ENCODE measurements at places on chromosomes 5 and 9.

DNA sequence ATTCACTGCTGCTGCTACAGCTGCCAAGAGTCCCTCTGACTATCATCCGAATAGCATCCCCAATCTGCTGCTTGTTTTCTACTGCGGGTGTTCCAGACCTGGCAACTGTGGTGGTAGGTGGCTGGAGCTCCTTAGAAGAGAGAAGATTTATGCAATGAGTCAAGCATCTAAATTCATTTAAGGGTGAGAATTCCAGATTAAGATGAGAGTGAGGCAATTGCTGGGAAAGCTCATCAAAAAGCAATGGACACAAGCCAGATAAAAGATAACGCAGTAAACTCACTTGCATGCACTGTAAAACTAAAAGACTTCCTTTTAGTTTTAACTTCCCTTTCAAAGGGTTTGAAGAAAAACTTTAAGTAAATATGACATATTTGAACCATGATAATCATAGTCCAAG lies 3.9 kb downstream of the PLK2 start:
- DNase-seq, result no peak

DNA sequence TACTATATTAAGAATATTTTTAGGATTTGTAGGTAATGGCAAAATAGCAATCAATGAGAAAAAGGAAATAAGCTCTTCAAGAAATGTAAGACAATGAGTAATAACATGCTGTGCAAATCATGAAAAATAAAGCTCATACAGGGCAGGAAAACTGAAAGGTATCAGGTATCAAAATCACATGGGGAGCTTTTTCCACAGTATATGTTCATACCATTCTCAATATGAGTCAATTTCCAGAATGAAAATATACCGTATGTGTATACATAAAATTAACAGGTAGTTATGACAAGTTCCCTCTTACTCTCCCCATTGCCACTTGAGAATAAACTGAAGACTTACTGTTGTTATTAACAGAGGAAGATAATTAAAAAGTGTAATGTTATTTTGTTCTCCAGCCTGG lies 35.9 kb downstream of the EFCAB9 start:
- DNase-seq, result no peak

DNA sequence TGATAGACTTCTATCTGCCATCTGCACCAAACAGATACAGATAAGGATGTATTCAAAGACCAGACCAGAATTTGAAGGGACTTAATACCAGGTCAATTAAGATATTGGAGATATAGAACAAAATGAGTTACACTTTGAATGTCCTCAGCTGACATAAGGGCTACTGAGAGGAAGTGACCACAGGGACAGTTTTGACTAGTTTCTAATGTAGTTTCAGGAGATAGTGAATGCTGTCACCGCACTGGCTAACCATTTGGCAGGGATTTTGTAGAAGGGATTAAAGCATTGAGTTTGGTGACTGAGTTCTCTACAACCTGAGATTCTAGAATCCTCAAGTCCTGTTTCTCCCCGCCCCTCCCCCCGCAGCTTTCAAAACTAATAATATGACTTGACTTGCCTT lies 22.7 kb downstream of the CCNH start:
- no peak for DNase-seq

- DNase-seq, result peak; percentile 28
Measured at GRCh38 chr5:157390551-157391297, 69.3 kb upstream of the NIPAL4 start.

DNA sequence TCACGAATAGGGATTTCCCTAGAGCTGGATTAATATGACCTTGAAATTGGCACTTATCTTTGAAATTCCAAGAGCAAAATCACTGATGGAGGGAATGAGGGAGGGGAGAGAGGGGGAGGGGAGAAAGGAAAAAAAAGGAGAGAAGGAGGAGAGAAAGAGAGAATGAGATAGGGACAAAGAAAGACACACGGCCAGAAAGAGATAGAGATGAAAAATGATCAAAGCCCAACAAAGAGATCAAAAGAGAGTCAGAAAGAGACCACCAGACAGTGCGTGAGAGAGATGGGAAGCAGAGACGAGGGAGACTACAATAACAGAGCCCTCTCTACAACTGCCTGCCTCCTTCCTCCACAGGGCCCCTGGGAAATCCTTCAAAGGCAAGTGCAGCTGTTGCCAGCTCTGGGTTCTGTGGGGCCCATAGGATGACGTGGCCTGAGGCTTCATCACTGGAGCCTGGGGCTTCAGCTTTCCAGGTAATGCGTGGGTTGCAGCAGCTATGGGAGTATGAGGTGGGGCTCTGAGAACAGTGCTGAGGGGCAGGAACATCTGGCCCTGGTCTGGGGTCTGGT lies 58.3 kb upstream of the SHB start:
- no peak for DNase-seq

DNA sequence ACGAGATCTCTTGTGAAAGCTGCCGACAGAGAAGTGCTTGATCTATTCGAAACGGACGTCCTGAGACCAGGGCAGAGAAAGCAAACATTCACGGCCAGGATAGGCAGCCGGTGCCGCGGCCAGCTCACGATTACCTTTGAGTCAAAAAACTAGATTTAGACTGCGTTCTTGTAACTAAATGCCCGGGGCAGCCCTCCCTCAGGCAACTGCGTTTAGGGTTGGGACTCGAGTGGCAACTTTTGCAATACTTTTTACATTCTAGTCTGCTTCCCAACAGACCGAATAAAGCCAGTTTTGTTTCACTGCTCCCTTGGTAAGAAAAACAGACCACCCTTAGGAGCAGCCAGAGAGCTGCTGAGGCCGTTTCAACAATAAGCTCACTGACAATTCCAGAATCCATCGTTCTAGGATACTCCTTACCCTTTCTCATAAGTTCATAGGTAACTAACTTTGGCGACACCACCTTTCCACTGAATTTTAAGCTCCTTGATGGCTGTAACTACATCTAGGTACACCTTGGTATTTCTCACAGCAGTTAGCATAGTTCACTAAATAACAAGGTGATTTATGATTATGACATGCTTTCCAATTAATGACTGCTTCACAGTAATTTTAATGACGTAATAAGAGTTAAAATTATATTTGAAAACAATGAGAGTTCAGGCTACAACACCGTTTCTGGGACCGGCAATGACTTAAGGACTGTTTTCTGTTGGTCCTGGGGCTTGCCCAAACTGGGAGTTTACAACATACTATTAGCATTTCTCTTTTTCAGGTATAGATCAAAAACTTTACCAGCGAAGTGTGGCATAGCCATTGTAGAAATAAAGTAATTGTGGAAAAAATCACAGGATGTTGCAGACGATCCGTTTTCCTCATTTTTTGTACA lies 899 bp upstream of the RAPGEF6 start:
- DNase-seq, result no peak

GRCh38 chr5:140996060-140996459 lies 29.8 kb downstream of the PCDHAC2 start:
- no peak for DNase-seq

GRCh38 chr9:129497813-129498450 lies 123.0 kb downstream of the C9orf50 start:
- DNase-seq, result no peak

- no peak for DNase-seq
Measured at GRCh38 chr5:95863383-95863757, 40.8 kb upstream of the GLRX start.

DNA sequence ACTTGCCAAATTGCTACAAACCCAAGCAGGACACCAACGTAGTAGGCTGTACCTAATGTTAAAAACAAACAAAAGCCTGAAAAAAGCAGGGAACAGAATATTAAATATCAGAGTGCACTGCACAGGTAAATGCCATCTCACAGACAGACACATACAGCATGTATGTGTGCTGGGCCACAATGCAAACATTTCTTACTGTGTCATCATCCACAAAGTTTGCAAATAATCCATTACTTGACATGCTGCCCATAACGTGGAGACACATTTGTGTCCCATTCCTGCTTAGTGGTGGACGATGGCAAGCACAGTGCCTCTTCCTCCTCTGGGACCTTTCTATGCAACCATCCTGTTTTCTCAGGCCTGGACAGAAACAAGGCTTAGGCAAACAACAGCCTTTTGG lies 44.7 kb downstream of the GOLM1 start:
- DNase-seq, result no peak

DNA sequence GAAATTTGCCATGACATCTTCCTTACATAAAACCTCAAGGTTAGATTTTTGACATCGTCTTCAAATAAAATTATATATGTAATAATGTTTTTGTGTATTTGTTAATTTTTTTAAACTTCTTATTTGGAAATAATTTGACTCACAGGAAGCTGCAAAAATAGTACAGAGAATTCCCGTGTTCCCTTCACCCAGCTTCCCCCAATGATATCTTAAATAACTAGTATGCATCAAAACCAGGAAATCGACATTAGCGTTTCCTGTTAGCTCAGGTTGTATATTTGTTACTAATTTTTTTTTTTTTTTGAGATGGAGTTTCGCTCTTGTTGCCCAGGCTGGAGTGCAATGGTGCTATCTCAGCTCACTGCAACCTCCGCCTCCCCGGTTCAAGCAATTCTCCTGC lies 86.3 kb upstream of the SPRY4 start:
- no peak for DNase-seq

DNA sequence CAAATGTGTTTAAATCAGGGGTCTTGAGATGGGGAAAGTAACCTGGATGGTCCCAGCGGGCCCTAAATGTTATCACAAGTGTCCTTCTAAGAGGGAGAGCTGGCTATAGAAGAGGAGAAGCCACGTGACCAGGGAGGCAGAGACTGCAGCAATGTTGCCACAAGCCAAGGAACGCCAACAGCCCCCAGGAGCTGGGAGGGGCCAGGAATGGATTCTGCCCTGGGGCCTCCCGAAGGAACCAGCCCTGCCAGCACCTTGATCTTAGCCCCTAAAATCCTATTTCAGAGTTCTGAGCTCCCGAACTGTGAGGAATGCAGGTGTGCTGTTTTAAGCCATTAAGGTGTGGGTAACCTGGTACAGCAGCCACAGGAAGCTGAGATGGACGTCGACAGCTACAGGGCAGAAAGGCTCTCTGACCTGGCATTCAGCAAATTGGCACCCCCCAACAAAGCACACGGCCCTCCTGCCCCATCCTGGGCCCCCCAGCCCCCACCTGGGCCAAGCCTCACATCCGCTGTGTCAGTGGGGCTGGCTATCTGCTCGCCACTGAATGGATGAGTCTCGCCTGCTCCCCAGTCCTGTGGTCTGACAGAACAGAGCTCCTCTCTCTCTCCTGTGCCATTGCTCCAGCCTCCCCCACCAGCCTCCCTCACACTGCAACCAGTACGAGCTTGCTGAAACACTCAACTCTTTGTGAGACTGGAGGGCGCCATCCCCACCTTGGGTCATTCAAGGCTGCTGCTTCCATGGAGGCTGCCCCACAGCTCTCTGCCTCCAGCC lies 78.8 kb downstream of the ADAMTS2 start:
- DNase-seq, result no peak

GRCh38 chr5:102799017-102799416 lies 43.9 kb downstream of the PAM start:
- no peak for DNase-seq

DNA sequence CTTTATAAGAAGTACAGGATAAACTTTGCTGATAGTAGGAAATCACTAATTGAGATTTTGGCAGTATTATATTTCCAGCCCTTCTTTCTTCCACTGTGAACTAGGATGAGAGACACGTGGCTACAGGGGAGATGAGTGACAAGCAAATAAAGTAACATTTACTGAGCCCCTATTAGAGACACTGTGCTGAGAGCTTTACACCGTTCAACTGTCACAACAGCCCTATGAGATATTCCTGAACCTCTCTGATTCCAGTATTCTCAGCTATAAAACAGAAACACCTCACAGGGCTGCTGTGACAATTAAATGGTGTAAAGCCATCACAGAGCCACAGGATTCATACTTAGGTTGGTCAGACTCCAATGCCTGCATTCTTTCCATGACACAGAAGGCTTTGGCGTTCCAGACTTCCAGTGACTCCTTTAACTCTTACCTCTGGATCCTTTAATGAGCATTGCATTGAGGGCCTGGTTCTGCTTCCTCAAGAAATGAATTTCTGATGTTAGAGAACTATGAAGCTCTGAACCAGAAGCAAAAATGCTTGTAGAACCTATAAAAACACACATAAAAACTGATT lies 169.0 kb downstream of the CDK5RAP2 start:
- DNase-seq, result no peak

- no peak for DNase-seq
Measured at GRCh38 chr5:120550358-120550757, 86.3 kb downstream of the PRR16 start.

DNA sequence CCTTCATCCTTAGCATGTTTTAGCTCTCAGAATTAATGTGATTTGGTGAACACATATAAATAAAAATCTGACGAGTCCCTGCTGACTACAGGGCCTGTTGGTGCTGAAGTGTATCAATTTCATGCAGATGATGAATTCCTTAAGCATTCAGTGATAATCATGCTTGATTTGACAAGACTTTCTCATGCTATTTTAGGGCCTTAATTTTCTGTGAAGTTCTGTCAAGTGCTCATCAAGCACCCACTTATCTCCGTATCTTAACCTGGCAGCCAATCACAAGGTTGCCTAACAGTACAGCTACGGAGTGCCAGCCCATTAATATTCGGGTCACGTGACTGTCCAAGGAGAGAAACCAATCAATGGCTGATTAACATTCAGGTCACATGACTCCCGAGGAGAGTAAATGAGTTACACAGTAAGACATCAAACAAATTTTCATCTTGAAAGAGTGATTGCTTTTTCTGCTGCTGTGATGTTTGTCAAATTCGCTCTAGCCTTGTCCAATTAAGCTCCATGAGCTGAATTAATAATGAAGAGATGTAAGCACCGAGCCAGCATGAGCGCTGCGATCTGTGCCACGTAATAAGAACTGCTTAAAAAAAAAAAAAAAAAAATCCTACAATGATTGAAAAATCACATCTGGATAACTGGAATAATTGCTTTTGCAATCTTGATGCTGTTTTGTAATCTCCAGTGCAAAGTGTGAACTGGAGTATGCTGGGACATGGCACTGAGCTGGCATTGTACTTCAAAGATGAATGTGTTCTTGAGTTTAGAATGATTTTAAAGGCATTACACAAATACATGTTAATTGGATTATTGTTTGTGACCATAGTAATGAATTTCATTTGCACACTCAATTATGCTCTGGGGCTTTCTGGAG lies 104.3 kb upstream of the SPATA31D4 start:
- no peak for DNase-seq

DNA sequence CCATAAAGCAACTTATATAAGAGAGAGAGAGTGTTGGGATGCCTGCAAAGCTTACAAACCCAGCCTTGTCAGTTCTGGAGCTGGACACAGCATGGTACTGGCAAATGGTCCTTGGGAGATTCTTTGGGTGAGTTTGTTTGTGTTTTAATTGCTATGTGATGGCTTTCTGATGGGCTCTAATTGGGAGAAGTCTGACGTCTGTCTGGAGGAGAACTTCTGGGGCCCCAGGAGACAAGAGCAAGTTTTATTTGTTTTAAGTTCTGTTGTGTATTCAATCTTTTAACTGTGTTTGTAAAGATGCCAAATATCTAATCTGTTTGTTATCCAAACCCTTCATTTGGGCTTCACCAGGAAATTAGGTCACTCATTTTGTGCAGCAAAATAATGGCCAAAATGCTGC lies 50.3 kb upstream of the AFAP1L1 start:
- no peak for DNase-seq

- peak; percentile 75 for DNase-seq
Measured at GRCh38 chr5:180860273-180860886, 696 bp downstream of the ZFP62 start.

All from central memory CD4-positive, alpha-beta T cell (primary cell).